ENCODE measurements at places on chromosomes 12 and 14. TPM values are rescaled to one million over a fixed set of nuclear protein-coding genes. Genes with fewer than 3 reads are reported as not detected.

GRCh38 chr14:87231336-87232026, 761.5 kb downstream of the GALC start:
- H3K27ac ChIP-seq = no peak overlapping the region
- H3K4me3 ChIP-seq = no peak overlapping the region
- H3K4me1 ChIP-seq = no peaks in the 10 kb centered on the region
- no peak for DNase-seq
- H3K36me3 ChIP-seq = no peaks in the 10 kb centered on the region
- H3K27me3 ChIP-seq = no peaks in the 10 kb centered on the region

ITPK1 gene
- total RNA-seq = 121 TPM

WNT1 gene
- total RNA-seq = not detected

TAS2R10 gene
- 0.59 TPM for total RNA-seq

RGS6 gene
- 52.3 TPM for total RNA-seq

GRCh38 chr12:51364001-51364400, 17.5 kb upstream of the CELA1 start:
- H3K4me3 ChIP-seq = no peak overlapping the region
- DNase-seq = no peak
- no peaks in the 10 kb centered on the region for H3K4me1 ChIP-seq
- no peak overlapping the region for H3K27ac ChIP-seq

DNA sequence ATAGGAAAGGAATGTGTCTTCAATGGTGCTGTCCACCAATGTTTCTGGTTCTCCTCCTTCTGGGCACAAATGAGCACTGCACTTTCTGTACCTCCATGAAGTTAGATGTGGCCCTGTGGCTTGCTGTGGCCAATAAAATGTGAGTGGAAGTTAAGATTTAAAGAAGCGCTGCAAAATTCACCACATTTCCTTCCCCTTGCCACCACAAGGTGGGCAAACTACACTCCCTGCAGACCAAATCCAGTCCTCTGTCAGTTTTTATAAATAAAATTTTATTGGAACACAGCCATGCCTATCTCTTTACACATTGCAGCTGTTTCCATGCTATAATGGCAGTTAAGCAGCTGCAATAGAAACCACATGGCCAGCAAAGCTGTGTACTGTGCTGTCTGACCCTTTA, 141.4 kb upstream of the TMPO start:
- no peaks in the 10 kb centered on the region for H3K36me3 ChIP-seq
- H3K27ac ChIP-seq = no peak overlapping the region
- H3K27me3 ChIP-seq = no peaks in the 10 kb centered on the region

- H3K4me1 ChIP-seq = no peaks in the 10 kb centered on the region
- H3K4me3 ChIP-seq = no peak overlapping the region
These were observed 3.9 kb upstream of the ENDOU start for GRCh38 chr12:47729233-47729632.

- DNase-seq = no peak
- H3K36me3 ChIP-seq = no peaks in the 10 kb centered on the region
- no peak overlapping the region for H3K4me3 ChIP-seq
These were observed 89.2 kb upstream of the TMEM260 start for GRCh38 chr14:56490379-56490778.

DNA sequence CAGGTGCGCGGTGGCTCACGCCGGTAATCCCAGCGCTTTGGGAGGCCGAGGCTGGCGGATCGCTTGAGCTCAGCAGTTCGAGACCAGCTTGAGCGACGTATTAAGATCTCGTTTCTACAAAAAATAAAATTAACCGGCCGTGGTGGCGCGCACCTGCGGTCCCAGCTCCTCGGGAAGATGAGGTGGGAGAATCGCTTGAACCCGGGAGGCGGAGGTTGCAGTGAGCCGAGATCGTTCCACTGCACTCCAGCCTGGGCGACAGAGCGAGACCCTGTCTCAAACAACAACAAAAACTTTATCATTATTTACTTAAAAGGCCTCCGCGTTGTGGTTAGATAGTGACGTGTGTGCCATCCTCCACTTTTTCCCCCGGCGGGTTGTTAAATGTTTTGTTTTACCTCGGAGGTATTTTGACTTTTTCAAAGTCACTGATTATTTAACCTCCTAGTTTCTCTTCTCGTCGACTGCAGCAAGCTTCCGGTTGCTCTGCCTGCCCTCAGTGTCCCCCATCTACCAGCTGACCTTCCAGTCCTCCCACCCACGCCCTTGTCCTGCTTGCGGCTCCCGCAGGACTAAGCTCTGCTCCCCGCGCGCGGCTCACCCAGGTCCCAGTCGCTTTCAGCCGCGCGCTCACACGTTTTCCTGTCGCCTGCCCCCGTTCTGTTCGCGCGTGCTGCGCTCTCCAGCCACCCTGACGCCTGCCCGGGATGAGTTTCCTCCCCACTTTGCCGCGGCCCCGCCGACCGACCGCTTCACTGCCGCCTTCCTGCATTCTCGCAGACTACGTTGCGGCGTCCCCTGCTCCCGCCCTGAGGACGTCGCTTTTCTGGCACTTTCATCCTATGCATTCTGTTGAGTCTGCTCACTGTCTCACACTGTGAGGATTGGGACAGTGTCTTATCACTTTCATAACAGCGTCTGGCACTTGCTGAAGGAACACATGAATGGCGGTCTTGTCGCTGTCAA, 1.2 kb upstream of the SCAF11 start:
- no peaks in the 10 kb centered on the region for H3K27me3 ChIP-seq
- H3K4me1 ChIP-seq = peaks cover 44% of the 10 kb centered on the region
- peak overlapping the region; percentile 78 for H3K4me3 ChIP-seq
- peak overlapping the region; percentile 98 for H3K27ac ChIP-seq
- DNase-seq = peak; percentile 33
